ENCODE measurements at places on chromosomes 11 and 22. TPM values are rescaled to one million over a fixed set of nuclear protein-coding genes. Genes with fewer than 3 reads are reported as not detected.
A peak's percentile ranks its signal among the peaks of the same experiment; 100 is the strongest.

PLA2G6 gene
- 40.1 TPM for total RNA-seq

PTPRCAP gene
- 266 TPM for total RNA-seq

CEP126 gene
- 2.5 TPM for total RNA-seq

MAPK8IP1 gene
- total RNA-seq, result 3.4 TPM

YPEL4 gene
- not detected for total RNA-seq

RIMBP3B gene
- total RNA-seq, result 0.14 TPM

FAM180B gene
- total RNA-seq, result 0.62 TPM

DNA sequence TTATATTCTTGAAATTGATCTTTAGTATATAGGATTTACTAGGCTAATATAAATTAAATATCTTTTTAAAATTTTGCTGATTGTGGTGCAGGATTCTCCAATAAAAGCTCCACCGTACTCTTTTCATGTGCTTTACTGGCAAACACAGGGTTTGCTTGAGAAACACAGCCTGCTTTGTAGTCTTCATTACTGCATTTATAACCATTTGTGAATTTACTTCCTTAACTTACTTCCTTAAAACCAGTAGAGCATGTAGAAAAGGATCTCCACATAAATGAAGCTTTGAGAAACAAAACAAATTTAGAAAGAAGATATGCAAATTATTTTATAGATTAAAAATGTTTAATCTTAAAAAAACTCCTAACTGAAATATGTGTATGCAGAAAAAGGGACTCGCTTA is 28.8 kb downstream of the SWAP70 start:
- no peak overlapping the region for H3K4me3 ChIP-seq
- no peaks in the 10 kb centered on the region for H3K36me3 ChIP-seq
- no peak overlapping the region for H3K27ac ChIP-seq

DNA sequence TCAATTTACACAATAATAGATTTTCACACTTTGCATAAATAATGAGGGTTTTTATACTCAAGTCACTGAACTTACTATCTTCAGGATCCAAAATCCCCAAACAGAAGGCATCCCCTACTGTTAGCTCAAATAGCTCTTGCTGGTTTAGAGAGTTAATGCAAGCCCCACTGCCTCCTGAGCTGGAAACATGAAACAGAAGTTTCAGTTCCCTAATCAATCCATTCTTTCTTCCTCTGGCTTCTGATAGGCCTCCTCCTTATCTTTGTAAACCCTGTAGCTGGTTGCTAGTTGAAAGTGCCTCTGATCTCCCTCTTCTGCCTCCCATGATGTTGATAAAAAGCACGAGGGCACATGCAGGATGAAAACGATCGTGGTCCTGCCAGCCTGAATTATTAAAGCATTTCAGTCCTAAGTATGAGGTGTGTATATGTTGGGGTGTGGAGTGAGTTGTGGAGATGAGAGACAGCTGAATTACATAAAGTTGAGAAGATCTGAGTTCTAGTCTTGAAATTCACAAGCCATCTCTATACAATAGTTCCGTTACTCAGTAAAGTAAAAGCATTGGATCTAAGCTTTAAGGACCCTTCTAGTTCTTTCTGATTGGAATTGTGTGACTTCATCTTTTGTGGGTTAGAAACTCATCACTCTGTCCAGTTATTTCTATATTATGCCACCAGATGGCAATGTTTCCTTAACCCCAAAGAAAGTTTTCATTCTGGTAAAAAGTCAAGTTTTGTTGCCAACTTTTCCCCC is 35.0 kb upstream of the EHF start:
- H3K27ac ChIP-seq, result no peak overlapping the region
- no peaks in the 10 kb centered on the region for H3K4me1 ChIP-seq
- DNase-seq, result no peak
- H3K27me3 ChIP-seq, result peaks cover 38% of the 10 kb centered on the region

GRCh38 chr11:1521382-1522080 is 35.0 kb upstream of the MOB2 start:
- H3K36me3 ChIP-seq, result no peaks in the 10 kb centered on the region
- H3K27ac ChIP-seq, result peak overlapping the region; percentile 8
- H3K4me1 ChIP-seq, result peaks cover 51% of the 10 kb centered on the region
- DNase-seq, result no peak
- H3K4me3 ChIP-seq, result peak overlapping the region; percentile 38

- H3K4me3 ChIP-seq, result no peak overlapping the region
- peaks cover 44% of the 10 kb centered on the region for H3K27me3 ChIP-seq
- DNase-seq, result no peak
- H3K4me1 ChIP-seq, result peaks cover 8% of the 10 kb centered on the region
- H3K36me3 ChIP-seq, result no peaks in the 10 kb centered on the region
Measured at GRCh38 chr22:37558815-37559214, 1.5 kb upstream of the CDC42EP1 start.

DNA sequence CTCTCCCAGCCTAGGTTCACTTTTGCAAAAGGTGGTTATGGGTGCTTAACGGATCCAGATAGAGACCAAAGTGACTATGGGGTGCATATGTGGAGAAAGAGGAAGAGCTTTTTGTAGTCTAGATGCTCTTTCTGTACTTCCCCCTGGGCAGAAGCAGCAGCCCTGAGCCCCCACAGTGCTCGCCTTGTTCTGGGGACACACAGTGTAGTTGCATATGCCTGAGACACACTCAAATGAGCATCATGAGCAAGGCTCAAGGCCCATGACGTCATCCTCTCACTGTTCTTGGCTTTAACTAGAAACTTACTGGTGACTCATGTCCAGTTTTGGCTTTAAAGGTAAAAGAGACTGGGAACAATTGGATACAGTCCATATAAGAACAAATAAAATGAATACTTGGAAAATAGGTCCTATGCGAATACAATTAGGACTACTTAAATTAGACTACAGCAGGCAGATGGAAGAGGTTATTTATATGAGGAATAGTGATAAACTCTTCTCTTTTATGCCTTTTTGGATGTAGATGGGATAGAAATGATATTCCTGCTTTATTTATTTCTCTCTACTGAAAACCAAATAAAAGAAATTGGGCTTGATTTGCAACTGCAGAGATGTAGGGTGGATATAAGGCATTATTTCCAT is 20.1 kb upstream of the PEX26 start:
- no peak overlapping the region for H3K4me3 ChIP-seq
- no peaks in the 10 kb centered on the region for H3K4me1 ChIP-seq
- H3K36me3 ChIP-seq, result no peaks in the 10 kb centered on the region
- DNase-seq, result no peak
- H3K27ac ChIP-seq, result no peak overlapping the region

GRCh38 chr11:7499081-7499480 is 13.8 kb downstream of the OLFML1 start:
- H3K27me3 ChIP-seq, result no peaks in the 10 kb centered on the region
- no peaks in the 10 kb centered on the region for H3K36me3 ChIP-seq
- DNase-seq, result no peak
- no peak overlapping the region for H3K4me3 ChIP-seq
- peaks cover 9% of the 10 kb centered on the region for H3K4me1 ChIP-seq

DNA sequence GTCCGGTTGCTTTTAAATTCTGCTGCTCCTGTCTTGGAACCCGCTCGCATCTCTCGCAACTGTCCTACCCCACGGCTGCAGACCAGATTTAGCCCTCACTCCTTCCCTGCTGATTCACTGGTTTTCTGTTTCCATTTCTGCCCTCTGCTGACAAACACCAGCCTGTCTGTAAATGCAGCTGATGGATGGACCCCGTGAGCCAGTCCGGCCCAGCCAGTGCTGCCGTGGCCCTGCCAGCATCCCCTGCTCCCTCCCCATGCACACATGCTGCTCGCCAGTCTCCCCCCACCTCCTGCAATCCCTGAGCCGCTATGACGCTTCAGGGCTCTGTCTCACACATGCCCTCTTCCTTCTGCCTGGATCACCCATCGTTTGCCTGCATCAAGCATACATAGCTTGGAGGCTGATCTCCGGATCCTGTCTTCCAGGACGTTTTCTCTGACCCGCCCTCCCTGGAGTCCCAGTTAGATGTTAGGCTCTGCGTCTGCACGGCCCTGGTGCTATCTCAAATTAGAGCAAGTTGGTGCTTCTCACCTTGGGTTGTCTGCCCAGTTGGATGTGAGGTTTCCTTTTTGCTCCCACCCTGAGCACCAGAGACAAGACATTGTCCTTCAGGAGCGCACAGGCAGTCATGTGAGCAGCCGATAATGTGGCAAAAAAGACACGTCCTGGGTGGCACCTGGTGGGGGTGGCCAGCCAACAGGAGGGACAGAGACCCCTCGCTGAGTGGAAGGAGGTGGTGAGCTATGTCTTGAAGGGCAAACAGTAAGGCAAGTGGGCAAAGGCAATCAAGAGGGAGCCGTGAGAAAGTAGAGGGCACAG is 4.3 kb upstream of the ACR start:
- peaks cover 6% of the 10 kb centered on the region for H3K27me3 ChIP-seq
- peak; percentile 10 for DNase-seq
- H3K4me1 ChIP-seq, result peaks cover 3% of the 10 kb centered on the region

DNA sequence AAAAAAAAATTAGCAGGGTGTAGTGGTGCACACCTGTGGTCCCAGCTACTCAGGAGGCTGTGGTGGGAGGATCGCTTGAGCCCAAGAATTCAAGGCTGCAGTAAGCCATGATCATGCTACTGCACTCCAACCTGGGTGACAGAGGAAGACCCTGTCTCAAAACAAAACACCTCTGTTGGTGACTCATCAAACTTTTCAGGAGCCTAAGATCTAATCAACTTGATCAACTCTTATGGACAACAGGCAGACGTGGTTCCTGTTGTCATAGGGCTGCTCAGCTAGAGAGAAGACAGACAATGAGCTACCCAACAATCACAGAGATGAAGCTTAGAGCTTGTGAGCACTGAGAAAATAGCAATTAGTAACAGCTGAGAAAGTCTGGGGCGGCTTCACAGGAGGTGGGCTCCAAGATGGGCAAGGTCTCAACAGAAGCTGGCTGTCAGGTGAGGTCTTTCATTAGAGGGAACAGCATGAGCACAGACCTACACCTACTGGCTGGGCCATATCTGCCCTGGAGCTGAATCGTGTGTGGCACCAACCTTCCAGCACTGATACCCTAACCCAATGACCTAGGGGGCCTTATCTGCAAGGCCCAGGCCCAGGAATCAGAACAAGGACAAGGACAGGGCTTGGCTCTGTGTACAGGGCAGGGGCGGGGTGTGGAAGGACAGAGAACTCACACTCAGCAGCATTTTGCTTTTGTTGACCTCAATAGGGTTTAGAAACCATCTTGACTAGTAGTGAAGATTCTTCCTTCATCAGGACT is 7.2 kb upstream of the UCP3 start:
- DNase-seq, result no peak
- peaks cover 16% of the 10 kb centered on the region for H3K36me3 ChIP-seq
- H3K4me1 ChIP-seq, result peaks cover 24% of the 10 kb centered on the region

GRCh38 chr11:109140857-109141515 is 281.0 kb upstream of the C11orf87 start:
- no peak overlapping the region for H3K4me3 ChIP-seq
- peaks cover 9% of the 10 kb centered on the region for H3K27me3 ChIP-seq
- no peak for DNase-seq
- no peaks in the 10 kb centered on the region for H3K4me1 ChIP-seq

- H3K4me1 ChIP-seq, result peaks cover 14% of the 10 kb centered on the region
- peaks cover 3% of the 10 kb centered on the region for H3K27me3 ChIP-seq
- no peaks in the 10 kb centered on the region for H3K36me3 ChIP-seq
- DNase-seq, result no peak
Measured at GRCh38 chr11:132714859-132715440, 817.4 kb downstream of the OPCML start.

GRCh38 chr22:35749808-35750207 is 32.1 kb downstream of the APOL5 start:
- no peak overlapping the region for H3K27ac ChIP-seq
- no peaks in the 10 kb centered on the region for H3K4me1 ChIP-seq
- H3K4me3 ChIP-seq, result no peak overlapping the region
- DNase-seq, result no peak
- H3K36me3 ChIP-seq, result no peaks in the 10 kb centered on the region

- H3K4me1 ChIP-seq, result peaks cover 27% of the 10 kb centered on the region
- H3K4me3 ChIP-seq, result no peak overlapping the region
- DNase-seq, result no peak
Measured at GRCh38 chr11:65131895-65132237, 2.5 kb downstream of the SYVN1 start.

DNA sequence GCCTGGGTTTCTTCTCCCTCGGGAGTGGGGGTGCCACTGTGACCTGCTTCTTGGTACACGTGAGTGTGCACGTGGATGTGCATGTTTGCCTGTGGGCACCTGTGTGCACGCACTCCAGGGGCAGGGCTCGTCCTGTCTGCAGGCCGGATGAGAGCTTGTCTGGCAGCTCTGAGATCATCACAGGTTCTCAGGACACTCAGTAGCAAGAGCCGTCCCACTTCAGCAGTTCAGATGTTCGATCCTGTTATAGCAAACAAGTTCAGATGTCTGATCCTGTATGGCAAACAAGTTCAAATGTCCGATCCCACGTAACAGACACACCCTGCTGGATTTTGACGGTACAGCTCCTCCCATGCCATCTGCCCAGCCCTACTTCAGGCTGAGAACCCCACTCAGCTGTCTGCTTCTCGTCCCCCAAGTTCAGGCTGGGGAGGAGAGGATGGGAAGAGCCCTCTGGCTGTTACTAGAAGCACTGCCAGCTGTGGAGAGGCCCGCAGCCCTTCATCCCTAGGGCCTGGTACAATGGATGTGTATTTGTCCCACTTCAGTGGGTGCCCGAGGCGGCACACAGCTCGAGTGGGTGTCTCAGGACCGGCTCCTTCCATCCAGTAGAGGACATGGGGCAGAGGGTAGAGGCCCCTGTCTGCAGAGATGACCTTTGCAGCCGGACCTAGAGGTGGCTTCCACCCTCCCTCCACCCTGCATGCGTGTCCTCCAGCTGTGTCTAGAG is 1126.9 kb downstream of the BRD1 start:
- H3K27ac ChIP-seq, result no peak overlapping the region
- no peaks in the 10 kb centered on the region for H3K27me3 ChIP-seq
- no peaks in the 10 kb centered on the region for H3K36me3 ChIP-seq
- H3K4me3 ChIP-seq, result no peak overlapping the region

DNA sequence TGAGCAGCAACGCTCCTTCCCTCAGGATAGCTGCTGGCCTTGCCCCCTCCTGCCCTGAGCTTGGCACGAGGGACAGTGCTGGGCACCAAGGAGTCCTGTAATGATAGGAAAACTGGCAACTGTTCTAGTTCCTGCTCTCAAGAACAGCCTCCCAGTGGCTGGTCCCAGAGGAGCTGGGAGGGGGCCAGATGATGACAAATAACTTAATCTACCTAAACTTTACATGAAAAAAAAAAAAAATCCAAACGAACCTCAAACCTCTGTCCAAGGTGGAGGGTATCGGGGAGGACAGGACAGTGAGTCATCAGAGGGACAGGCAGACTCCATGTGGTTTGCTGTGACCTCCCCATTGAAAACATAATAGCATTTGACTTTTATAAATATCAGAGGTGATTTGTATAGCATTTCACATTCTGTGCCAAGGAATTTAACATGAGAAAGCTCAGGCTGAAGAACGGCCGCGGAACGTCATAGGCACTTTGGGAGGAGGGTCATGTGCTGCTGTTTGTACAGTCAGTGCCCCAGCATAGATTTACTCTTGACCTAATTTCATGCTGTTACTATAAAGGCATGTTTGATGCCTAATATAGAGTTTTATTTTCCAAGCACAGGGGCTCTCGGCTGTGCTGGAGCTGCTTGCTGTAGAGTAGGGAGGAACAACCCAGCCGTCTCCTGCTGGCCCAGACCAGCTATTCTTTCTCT is 98.2 kb upstream of the NNMT start:
- no peak for DNase-seq
- H3K4me1 ChIP-seq, result peaks cover 8% of the 10 kb centered on the region
- no peak overlapping the region for H3K27ac ChIP-seq
- H3K27me3 ChIP-seq, result no peaks in the 10 kb centered on the region
